ENCODE measurements at places on chromosomes 4 and X.

DNA sequence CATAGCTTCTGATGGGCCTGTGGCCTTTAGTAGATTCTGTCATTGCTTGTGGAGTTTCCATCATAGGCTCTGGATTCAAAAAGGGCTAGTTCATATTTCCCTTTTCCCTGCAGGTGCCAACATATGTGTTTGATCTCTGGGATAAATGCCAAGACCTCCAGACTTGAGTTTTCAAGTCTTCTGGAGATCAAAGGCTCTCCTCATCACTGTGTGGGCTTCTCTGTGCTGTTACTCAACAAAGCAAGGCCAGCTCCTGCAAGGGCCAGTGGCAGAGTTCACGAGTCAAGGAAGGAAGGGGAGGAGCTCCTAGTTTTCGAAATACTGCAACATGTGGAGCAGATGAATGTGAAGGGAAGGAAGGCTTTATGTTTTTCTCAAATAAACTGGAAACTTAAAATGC is 62.7 kb upstream of the SCML1 start:
- H3K27me3 ChIP-seq: no peaks in the 10 kb centered on the region
- H3K4me1 ChIP-seq: no peaks in the 10 kb centered on the region
- no peak overlapping the region for H3K4me3 ChIP-seq
- DNase-seq: no peak
- no peaks in the 10 kb centered on the region for H3K36me3 ChIP-seq

GRCh38 chr4:7005571-7005970 is 37.6 kb upstream of the TADA2B start:
- no peak overlapping the region for H3K4me3 ChIP-seq
- no peak overlapping the region for H3K27ac ChIP-seq
- DNase-seq: no peak
- H3K27me3 ChIP-seq: no peaks in the 10 kb centered on the region
- H3K36me3 ChIP-seq: peaks cover 18% of the 10 kb centered on the region

DNA sequence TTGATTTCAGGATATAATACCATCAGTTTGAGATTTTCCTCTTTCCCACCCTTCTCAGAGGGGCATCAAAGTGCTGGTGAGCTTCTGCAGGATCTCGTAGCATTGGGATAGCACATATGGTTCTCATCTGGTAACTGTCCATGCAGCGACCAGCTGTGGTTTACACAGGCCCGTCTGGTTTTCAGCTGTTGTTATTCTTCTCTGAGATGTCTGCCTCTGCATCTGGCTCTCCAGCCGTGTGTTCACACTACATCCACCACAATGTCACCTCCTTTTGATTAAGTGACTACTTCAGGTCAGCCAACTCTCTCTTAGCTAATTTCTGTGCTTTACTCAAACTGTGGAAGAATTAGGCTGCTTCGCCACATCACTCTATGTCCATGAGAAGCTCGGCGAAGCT is 676.7 kb upstream of the TENM3 start:
- H3K27me3 ChIP-seq: no peaks in the 10 kb centered on the region
- no peak overlapping the region for H3K27ac ChIP-seq
- no peak overlapping the region for H3K4me3 ChIP-seq
- no peaks in the 10 kb centered on the region for H3K4me1 ChIP-seq

DNA sequence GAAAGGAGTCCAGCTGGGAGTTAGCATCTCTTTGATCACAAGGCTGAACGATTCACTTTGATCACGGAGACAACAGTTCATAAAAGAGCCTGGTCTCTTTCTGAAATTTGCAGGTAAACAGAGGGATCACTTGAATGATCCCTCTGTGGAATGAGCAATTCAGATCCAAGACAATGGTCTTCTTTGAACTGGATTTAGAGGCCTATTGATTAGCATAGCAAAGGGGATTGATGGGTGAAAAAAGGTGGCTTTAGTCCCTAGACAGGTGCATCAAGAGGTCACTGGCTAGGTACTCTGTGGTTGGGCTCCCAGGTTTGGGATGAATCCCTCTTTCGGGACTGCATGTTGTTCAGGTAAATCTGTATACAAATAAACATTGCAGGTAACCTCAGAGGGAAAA is 223.8 kb upstream of the TAPT1 start:
- H3K27me3 ChIP-seq: no peaks in the 10 kb centered on the region
- no peaks in the 10 kb centered on the region for H3K36me3 ChIP-seq
- H3K4me3 ChIP-seq: no peak overlapping the region

GRCh38 chr4:33948921-33949320 is 2295.4 kb downstream of the ARAP2 start:
- H3K36me3 ChIP-seq: no peaks in the 10 kb centered on the region
- H3K4me1 ChIP-seq: no peaks in the 10 kb centered on the region
- no peak for DNase-seq
- no peaks in the 10 kb centered on the region for H3K27me3 ChIP-seq

- H3K36me3 ChIP-seq: no peaks in the 10 kb centered on the region
- H3K4me3 ChIP-seq: no peak overlapping the region
- H3K27ac ChIP-seq: no peak overlapping the region
- no peaks in the 10 kb centered on the region for H3K4me1 ChIP-seq
These were observed 2104.2 kb downstream of the PCDH7 start for GRCh38 chr4:32824336-32824735.

DNA sequence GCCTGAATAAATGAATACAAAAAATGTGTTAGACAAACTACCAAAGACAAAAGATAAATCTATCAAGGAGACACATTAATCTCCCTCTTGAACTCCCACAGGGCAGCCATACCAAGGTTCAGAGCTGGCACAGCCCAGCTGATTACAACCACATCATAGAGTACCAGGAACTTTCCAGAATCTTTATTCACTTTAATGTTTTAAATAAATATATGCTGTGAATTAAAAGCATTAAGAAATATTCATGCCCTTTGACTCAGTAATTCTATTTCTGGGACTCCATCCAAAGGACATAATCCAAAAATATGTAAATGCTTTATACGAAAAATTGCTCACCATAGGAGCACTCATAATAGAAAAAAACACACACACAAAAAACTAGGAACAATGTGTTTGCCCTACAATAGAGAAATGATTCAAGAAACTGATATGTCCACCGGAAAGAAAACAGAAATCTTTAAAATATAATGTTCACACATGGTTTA is 126.0 kb downstream of the LDB2 start:
- no peak overlapping the region for H3K4me3 ChIP-seq
- no peak overlapping the region for H3K27ac ChIP-seq
- H3K4me1 ChIP-seq: no peaks in the 10 kb centered on the region
- no peak for DNase-seq
- no peaks in the 10 kb centered on the region for H3K27me3 ChIP-seq

DNA sequence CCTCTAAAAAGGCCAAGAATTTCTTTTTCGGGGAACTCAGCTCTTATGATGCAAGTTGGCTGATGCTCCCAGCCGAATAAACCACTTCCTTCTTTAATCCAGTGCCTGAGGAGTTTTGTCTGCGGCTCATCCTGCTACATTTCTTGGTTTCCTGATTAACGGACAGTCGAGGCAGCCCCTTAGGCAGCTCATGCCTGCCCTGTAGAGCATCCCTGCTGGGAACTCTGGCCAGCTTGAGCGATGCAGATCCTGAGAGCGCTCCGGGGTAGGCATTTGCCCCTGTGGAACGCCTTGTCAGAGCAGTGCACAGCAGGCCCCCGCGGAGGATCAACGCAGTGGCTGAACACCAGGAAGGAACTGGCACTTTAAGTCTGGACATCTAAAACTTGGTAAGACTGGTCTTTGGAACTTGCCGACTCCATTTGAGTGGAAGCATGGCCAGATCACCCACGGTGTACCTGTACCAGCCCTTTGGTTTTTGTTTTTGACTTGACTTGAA is 3.1 kb downstream of the CT45A10 start:
- no peaks in the 10 kb centered on the region for H3K27me3 ChIP-seq
- DNase-seq: no peak
- no peak overlapping the region for H3K27ac ChIP-seq
- no peaks in the 10 kb centered on the region for H3K4me1 ChIP-seq
- H3K36me3 ChIP-seq: no peaks in the 10 kb centered on the region

- no peak overlapping the region for H3K27ac ChIP-seq
- no peak for DNase-seq
- no peaks in the 10 kb centered on the region for H3K36me3 ChIP-seq
- H3K4me3 ChIP-seq: no peak overlapping the region
These were observed 328.7 kb downstream of the LDB2 start for GRCh38 chr4:16569790-16570189.

- no peaks in the 10 kb centered on the region for H3K36me3 ChIP-seq
- DNase-seq: no peak
- H3K4me3 ChIP-seq: no peak overlapping the region
- H3K27ac ChIP-seq: no peak overlapping the region
- H3K27me3 ChIP-seq: no peaks in the 10 kb centered on the region
- no peaks in the 10 kb centered on the region for H3K4me1 ChIP-seq
These were observed 2153.6 kb upstream of the AGA start for GRCh38 chr4:179595671-179596410.

GRCh38 chrX:41382714-41383645 is 49.0 kb downstream of the DDX3X start:
- DNase-seq: no peak
- peaks cover 26% of the 10 kb centered on the region for H3K4me1 ChIP-seq
- H3K27me3 ChIP-seq: no peaks in the 10 kb centered on the region
- H3K4me3 ChIP-seq: peak overlapping the region; percentile 6

- no peaks in the 10 kb centered on the region for H3K27me3 ChIP-seq
- H3K27ac ChIP-seq: no peak overlapping the region
- no peak for DNase-seq
- no peaks in the 10 kb centered on the region for H3K36me3 ChIP-seq
- H3K4me3 ChIP-seq: peak overlapping the region; percentile 92
- H3K4me1 ChIP-seq: peaks cover 3% of the 10 kb centered on the region
These were observed 1.2 kb downstream of the UGDH start for GRCh38 chr4:39525822-39526690.

- no peaks in the 10 kb centered on the region for H3K36me3 ChIP-seq
- no peak overlapping the region for H3K4me3 ChIP-seq
- no peaks in the 10 kb centered on the region for H3K27me3 ChIP-seq
- H3K4me1 ChIP-seq: no peaks in the 10 kb centered on the region
- no peak overlapping the region for H3K27ac ChIP-seq
These were observed 213.0 kb upstream of the VEGFC start for GRCh38 chr4:177005674-177006230.

GRCh38 chrX:39459952-39460351 is 637.8 kb downstream of the BCOR start:
- H3K4me3 ChIP-seq: no peak overlapping the region
- DNase-seq: no peak
- H3K27ac ChIP-seq: no peak overlapping the region
- no peaks in the 10 kb centered on the region for H3K4me1 ChIP-seq

DNA sequence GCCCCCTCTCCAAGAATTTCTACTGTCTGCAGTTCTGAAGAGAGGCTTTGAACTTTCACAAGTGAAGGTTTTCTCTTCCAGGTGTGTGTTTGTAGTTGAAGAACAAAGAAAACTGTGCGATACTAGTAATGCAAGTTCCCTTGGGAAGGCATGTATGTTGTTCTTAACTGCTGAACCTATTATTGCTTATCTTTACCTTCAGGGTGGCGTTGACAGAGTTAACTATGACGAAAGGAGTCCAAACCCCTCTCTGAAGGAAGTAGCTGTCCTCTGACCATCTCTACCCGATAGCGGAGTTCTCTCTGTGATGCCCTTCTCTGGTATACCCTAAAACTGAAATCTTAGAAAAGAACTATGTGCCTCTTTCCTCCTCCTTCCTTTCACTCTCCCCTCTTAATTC is 79.9 kb downstream of the TSPAN7 start:
- H3K27ac ChIP-seq: no peak overlapping the region
- no peak for DNase-seq
- no peaks in the 10 kb centered on the region for H3K27me3 ChIP-seq
- no peak overlapping the region for H3K4me3 ChIP-seq
- H3K36me3 ChIP-seq: no peaks in the 10 kb centered on the region

DNA sequence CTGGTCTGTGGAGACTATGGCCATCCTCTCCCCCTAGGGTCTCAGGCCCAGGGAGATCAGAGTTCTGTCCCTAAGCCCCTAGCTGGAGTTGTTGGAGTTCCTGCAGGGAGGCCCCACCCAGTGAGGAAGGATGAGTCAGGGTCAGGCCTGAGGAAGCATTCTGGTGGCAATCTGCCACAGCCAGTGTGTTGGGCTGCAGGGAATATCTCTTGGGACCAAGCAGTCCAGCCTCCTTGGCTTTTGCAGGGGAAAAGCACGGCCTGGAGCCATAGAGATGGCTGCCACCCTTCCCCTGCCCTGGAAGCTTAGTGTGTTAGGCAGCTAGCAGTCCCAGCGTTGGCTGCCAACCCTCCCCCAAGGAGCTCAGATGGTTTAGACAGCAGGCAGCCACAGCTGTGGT is 202.4 kb downstream of the RTL9 start:
- no peaks in the 10 kb centered on the region for H3K4me1 ChIP-seq
- H3K4me3 ChIP-seq: no peak overlapping the region
- H3K27ac ChIP-seq: no peak overlapping the region
- DNase-seq: no peak

- DNase-seq: no peak
- no peak overlapping the region for H3K27ac ChIP-seq
- H3K4me1 ChIP-seq: no peaks in the 10 kb centered on the region
These were observed 239.0 kb upstream of the HTR2C start for GRCh38 chrX:114344756-114345349.

- peak; percentile 18 for DNase-seq
- peak overlapping the region; percentile 28 for H3K27ac ChIP-seq
- peaks cover 24% of the 10 kb centered on the region for H3K4me1 ChIP-seq
- H3K4me3 ChIP-seq: no peak overlapping the region
- no peaks in the 10 kb centered on the region for H3K36me3 ChIP-seq
These were observed 13.1 kb upstream of the G3BP2 start for GRCh38 chr4:75686346-75686745.

- H3K4me3 ChIP-seq: no peak overlapping the region
- no peak for DNase-seq
- H3K27me3 ChIP-seq: peaks cover 4% of the 10 kb centered on the region
- H3K27ac ChIP-seq: no peak overlapping the region
These were observed 3.7 kb downstream of the ZFP92 start for GRCh38 chrX:153414856-153415510.
